ENCODE measurements at places on chromosomes 7 and 10.

DNA sequence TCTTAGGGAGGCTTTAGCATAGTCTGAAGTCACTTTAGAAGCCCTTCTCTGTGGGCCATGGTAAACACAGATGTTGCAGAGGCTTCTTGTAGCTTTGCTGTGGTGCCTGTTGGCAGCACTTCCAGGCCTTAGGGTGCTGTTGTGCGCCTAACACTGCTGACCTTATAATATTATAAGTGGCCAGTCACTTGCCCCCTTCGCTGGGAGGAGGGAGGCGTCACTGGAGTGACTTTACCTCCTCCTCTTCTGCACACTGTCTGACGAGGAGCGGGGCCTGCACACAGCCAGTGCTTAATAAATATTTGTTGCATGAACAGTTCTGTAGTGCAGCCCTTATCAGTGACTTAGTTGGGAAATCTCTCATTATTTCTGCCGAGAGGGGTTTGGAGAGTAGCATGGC, 63.3 kb downstream of the WDR37 start:
- DNase-seq: no peak

GRCh38 chr10:132912713-132913558, 29.4 kb downstream of the CFAP46 start:
- no peak for DNase-seq

DNA sequence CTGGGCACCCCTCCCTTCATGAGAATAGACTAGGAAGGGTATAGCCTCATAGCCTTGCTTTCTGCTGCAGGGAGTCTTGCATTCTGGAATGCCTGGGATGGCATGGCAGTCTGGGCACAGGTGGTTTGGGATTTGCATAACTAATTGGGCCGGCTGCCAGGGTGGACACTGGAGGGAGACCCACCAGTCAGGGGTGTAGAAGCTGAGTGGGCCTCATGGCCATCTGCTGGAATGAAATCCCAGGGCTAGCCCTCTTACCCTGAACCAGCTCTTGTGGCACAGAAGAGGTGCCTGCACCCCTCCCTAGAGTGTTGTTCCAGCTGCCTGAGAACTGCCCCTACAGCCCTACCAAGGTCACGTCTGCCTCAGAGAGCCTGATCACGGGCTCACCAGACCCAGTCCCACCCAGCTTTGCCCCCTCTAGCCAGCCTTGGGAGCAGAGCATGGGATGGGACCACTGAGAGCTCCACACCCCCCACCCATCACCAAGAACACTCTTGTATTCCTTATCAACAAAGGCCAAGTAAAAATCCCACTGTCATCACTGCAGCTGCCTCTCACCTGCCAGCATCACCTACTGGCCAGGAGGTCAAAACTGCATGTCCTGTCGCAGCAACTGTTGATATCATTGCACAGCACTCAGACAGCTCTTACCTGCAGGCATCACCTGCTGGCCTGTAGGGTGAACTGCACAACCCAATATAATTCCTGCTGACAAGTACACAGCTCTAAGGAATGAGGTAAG, 148.9 kb downstream of the ZEB1 start:
- DNase-seq: no peak

DNA sequence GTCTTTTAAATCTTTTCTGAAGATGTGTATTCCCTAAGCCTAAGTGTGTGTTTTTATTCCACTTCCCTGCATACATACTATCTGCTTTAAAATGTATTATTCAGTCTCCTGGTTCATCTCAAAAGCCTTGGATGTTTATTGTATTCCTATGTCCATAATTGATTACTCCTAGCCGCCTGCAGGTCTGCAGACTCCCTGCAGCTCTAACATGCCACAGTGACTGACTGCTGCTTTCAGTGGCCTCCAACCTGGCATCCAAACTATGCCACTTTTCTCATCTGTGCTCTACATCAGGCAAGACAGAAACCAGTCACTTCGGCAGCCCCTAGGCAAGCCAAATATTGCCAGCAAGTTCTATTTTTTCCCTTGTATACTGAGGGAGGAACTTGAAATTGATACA, 81.7 kb downstream of the ABCA13 start:
- no peak for DNase-seq

DNA sequence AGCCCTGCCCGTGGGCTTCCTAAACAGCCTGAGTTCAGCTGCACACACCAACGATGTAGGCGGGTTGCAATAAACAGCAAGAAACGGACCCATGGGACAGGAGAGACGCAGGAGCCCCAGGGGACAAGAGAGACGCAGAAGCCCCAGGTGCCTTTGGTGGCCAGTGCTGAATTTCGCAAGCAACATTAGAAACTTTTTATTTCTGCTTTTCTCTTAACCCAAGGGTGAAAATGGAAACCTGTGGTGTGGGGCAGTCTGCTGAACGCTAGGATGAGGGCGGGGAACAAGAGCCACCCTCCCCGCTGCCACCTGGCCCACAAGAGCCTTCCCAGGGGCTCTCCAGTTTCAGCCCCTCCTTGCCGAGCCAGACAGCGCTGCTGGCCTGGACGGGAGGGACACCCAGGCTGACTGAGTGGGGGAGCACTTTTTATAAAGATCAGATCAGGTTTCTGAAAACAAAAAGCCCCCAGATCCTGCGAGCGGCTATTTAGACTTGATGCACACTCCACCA, 20.0 kb upstream of the GPR146 start:
- no peak for DNase-seq

- DNase-seq: peak; percentile 65
Observed at GRCh38 chr10:80487791-80488538, 33.9 kb downstream of the TSPAN14 start.

GRCh38 chr7:23615331-23615730, 18.1 kb downstream of the CCDC126 start:
- no peak for DNase-seq

DNA sequence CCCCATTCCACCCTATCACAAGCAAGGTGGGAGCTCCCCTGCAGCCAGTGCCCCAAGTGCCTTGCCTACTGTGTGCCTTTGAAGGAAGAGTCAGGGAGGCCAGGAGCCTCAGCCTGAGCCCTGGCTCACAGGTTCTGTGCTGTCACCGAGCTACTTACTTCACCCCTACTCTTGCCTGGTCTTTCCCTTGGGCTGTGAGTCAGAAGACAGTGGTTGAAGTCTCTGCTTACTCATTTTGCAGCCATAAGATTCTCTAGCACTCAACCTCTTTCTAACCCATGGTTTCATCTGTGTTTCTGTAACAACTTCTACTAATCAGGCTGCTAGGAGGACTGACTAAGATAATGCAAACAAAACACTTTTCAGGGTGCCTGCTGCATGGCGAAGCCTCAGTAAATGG, 114.5 kb downstream of the PLCE1 start:
- DNase-seq: peak; percentile 4

- DNase-seq: no peak
Observed at GRCh38 chr10:13383399-13383761, 35.3 kb upstream of the SEPHS1 start.

DNA sequence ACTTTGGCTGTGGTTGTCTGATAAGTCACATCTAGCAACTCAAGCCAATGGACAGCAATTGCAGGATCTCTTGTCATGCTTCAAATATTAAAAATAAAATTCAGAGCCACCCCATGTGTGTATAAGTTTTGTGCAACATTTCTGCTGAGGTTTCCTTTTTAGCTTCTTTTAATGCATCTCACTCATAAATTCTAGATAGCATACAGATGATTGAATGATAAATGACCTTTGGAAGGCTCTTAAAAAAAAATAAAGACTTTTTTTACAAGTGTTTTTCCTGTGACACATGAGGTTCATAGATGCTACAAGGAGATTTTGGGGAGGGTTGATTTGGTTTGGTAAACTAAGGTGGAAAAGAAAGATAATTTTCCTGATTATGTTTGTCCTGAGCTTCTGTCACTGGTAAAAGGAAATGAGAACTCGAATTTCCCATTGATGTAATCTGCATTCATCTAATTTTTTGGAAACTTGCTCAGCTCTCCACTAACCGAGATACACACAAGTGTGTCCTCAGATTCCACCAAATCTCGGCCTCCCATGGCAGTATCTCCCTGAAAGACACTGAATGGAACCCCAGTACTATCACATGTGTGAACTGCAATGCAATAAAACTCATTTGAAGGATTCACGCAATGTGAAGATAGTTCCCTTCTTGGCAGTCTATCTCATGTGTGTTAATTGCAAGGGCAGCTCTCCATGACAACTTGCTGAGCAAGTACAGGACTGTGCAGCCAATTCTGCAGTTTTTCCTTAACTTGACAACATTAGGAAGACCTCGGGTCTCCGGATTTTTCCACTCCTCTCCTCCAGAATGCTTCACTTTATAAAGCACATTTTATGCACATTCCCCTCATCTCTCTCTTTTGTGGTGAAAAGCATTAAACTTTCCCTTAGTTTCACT, 185.4 kb upstream of the PFKP start:
- DNase-seq: no peak

GRCh38 chr7:131106681-131107336, 220.9 kb upstream of the MKLN1 start:
- DNase-seq: no peak

- DNase-seq: no peak
Observed at GRCh38 chr10:77855404-77856155, 71.0 kb downstream of the DLG5 start.

GRCh38 chr7:116524609-116525297, at the start of gene CAV1:
CAV1 (plus strand) TSS chr7:116525036; CDS start chr7:116525063, 27 bp downstream.
- no peak for DNase-seq

GRCh38 chr10:71633920-71634319, 85.7 kb downstream of the C10orf105 start:
- DNase-seq: no peak

GRCh38 chr10:1529806-1530413, 207.4 kb downstream of the ADARB2 start:
- no peak for DNase-seq

GRCh38 chr10:100531761-100532160, 2.1 kb upstream of the NDUFB8 start:
- DNase-seq: no peak

DNA sequence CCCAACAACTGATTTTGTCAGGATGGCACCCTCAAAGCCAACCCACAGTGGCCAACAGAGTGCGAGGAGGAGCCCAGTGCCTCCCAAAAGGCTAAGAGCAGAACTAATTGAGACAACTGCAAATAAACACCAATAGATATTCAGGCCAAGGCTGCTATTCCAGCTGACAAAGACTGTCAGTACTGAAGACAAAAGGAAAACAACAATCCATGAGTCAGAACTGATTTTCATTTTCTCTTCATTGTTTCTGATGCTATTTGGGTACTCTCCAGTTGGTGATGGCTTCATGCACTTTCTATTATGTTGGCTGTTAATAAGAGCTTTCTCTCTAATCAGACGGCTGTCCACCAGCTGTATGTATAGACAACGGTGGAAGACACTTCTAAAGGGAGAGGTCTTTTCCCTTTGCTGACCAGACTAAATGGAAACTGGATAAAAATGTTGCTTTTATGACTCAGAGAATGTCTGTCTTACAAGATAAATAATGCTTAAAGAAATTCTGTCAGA, 515.9 kb downstream of the PARD3 start:
- no peak for DNase-seq

GRCh38 chr7:31513790-31514189, at the start of gene ITPRID1:
ITPRID1 (plus strand) TSS chr7:31514090; CDS start chr7:31553025, 38,935 bp downstream.
- no peak for DNase-seq

GRCh38 chr7:91383053-91383904, 119.0 kb downstream of the FZD1 start:
- no peak for DNase-seq

GRCh38 chr10:21100190-21100589, 203.1 kb upstream of the NEBL start:
- no peak for DNase-seq

- DNase-seq: no peak
Observed at GRCh38 chr7:55641811-55642210, 69.5 kb upstream of the VOPP1 start.

DNA sequence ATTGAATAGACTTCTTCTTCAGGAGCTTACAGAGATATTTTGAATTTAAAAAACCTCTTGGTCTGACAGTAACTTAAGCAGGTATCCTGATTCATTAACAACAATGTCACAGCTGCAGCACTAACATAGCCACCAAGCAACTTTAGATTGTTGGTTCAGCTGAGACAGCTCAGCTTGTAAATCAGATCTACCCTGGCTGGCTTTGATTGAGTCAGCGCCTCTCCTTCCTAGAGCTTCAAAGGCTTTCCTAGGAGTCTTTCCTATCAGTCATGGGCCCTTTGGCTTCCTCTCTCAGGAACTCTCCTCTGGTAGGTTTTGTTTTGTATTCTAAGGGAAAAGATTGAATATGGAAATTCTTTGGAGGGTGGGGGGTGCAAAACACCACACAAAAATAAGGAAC, 70.7 kb upstream of the STEAP4 start:
- no peak for DNase-seq

GRCh38 chr7:95412075-95412474, 15.9 kb upstream of the PON3 start:
- DNase-seq: no peak

- DNase-seq: no peak
Observed at GRCh38 chr10:123890756-123891143, 857 bp downstream of the CPXM2 start.

- DNase-seq: no peak
Observed at GRCh38 chr7:74093671-74094223, 10.1 kb downstream of the LIMK1 start.

DNA sequence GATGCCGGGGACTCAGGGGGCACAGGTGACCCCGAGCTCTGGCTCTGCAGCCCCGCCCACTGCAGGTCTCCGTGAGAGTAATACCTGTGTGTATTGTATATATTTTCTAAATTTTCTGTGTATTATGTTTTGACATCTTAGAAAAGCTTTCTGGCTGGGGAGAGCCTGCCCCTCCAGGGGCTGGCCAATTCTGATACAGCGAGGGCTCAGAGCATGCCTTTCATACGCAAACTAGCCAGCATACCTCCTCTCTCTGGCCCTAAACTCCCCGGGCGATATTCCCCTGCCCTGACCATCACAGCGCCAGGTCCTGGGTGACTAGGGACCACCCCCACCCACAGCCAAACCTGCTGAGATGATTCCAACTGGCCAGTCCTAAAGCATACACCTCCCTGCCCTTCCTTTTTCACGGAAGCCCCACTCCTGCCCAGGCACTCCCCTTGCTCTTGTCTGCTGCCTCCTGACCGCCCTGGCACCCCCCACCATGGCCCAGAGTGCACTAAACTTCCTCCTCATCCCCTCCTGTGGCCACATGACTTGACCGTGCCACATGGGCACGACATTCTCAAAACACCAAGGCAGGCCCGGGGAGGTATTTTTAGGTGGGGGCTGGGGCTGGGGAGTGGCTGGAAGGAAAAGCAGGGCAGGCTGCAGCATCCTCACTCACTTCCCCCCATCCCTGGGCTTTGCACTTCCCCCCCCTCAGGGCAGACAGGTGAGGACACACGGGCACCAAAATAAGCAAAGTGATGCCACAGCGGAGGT, 61.5 kb downstream of the INSIG1 start:
- no peak for DNase-seq

GRCh38 chr10:82683945-82684344, 809.0 kb downstream of the NRG3 start:
- DNase-seq: no peak

Data from stimulated activated CD8-positive, alpha-beta memory T cell treated with anti-CD3 and anti-CD28 coated beads, Interleukin-7, amount 100 ng/mL, for 48 hours (primary cell).